H4 (cell line): ENCODE measurements at places on chromosomes 6 and 20. TPM values are rescaled to one million over a fixed set of nuclear protein-coding genes. Genes with fewer than 3 reads are reported as not detected.

DNA sequence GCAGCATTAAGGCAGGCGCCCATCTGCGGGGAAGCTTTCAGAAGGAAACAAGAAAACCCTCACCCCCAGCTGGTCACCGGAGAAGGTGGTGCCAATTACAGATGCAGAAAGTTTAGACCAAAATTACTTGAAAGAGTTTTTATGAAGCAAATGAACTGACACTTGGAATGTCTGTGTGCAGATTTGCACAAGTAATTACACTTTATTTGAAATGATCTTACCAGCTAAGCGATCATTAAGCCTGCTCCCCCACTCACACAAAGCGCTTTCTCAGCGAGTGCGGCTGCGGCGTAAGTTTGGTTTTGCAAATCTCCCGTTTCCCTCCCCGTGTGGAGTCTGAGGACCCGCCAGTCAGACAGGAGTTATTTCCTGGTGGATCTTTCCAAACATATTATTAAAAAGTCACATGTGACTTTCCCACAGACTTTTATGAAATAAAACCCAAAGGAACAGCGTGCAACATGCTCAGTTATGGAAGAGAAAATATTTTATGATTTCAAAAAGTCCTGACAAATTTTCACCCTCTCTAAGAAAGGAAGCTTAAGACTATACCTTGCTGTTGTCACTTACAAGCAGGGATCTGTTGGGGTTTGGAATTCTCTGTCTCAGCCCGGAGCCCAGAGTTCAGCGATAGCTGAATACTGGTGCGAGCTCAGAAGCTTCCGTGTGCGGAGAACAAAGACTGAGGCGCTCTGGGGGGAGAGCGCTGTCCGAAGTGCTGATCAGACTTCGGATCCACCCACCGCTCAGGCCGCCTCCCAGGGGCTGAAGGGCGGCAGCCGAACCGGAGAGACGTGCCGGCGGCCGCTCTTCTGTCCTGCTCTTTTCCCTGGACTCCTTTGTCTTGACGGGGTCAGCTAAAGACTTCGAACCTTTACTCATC lies 2.7 kb upstream of the MYT1 start:
- DNase-seq: no peak

Gene PMEPA1
- total RNA-seq: 10.0 and 14.4 TPM in 2 replicates

DNA sequence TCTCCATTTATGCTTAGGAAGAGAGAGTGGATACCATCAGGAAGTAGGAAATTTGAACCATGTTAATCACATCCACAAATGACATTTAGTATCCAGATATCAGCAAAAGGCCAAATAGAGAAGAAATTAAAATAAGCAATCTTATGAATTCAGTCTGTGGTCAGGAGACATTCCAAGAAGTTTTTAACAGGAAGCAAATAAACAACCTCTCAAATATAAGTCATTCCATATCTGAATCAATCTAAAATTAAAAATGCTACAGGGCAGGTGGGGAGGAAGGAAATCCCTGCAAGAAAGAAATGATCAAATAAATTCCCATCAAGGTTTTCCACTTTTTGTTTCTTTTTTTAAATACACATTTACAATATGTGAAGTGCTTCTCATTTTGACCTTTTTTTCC lies 520.6 kb downstream of the LMBRD1 start:
- DNase-seq: no peak

GRCh38 chr6:25173246-25173645 lies 105.9 kb upstream of the CARMIL1 start:
- DNase-seq: no peak

DNA sequence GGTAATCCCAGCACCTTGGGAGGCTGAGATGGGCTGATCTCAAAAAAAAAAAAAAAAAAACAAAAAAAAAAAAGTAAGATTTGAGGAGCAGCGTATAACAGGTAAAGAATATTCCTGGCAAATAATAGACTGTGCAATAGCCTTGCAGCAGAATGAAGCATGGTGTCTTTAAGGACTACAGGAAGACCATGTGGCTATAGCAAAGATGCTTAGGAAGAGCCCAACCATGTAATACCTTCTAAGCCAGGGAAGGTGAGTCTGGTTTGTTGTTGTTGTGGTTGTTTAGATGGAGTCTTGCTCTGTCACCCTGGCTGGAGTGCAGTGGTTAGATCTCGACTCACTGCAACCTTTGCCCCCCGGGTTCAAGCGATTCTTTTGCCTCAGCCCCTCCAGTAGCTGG lies 14.3 kb upstream of the RBM39 start:
- no peak for DNase-seq

Gene PKIG
- 73.8 and 77.3 TPM in 2 replicates for total RNA-seq

DNA sequence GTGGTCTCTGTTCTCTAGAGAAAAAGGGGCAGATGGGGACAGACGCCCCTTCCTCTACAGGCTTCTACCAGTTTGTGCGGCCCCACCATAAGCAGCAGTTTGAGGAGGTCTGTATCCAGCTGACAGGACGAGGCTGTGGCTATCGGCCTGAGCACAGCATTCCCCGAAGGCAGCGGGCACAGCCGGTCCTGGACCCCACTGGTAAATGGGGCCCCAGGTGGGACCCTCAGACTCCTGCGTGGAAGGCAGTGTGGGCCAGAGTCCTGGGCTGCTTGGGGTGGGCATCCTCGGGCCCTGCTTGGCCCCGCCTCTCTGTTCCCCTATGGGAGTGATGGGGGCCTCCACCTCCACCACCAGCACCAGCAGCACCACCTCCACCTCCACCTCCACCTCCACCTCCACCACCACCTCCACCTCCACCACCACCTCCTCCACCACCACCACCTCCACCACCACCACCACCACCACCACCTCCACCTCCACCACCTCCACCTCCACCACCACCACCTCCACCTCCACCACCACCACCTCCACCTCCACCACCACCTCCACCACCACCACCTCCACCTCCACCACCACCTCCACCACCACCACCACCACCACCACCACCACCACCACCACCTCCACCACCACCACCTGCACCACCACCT lies 3.2 kb upstream of the TNFRSF6B start:
- no peak for DNase-seq

- no peak for DNase-seq
Measured at GRCh38 chr6:11824986-11825385, 46.4 kb upstream of the ADTRP start.

DNA sequence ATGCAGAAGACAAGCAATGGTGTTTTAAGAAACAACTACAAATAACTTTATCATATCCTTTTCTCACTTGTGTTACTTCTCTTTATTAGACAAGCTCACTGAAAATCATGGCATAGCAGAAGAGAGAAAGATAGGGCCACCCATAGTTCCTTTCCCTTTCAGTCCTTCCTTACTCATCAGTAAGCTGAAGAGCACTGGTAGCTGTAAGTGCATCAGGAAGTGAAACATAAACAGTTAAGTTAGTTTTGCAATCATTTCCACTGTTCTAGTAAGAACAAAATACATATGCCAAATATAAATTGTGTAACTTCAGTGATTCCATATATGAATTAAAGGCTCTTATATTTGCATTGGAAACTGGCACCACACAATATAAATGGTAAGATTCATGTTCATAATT lies 220.1 kb downstream of the HACE1 start:
- peak; percentile 19 for DNase-seq

Gene NQO2
- total RNA-seq: 119 and 124 TPM in 2 replicates

Gene FOXP4
- total RNA-seq: 2.7 and 3.1 TPM in 2 replicates

Gene TTBK1
- not detected in 2 replicates for total RNA-seq

- DNase-seq: no peak
Measured at GRCh38 chr6:111464184-111464583, 18.8 kb downstream of the REV3L start.

Gene EBF4
- 4.1 and 4.8 TPM in 2 replicates for total RNA-seq

GRCh38 chr6:10381133-10381829 lies 33.6 kb downstream of the TFAP2A start:
- DNase-seq: no peak

DNA sequence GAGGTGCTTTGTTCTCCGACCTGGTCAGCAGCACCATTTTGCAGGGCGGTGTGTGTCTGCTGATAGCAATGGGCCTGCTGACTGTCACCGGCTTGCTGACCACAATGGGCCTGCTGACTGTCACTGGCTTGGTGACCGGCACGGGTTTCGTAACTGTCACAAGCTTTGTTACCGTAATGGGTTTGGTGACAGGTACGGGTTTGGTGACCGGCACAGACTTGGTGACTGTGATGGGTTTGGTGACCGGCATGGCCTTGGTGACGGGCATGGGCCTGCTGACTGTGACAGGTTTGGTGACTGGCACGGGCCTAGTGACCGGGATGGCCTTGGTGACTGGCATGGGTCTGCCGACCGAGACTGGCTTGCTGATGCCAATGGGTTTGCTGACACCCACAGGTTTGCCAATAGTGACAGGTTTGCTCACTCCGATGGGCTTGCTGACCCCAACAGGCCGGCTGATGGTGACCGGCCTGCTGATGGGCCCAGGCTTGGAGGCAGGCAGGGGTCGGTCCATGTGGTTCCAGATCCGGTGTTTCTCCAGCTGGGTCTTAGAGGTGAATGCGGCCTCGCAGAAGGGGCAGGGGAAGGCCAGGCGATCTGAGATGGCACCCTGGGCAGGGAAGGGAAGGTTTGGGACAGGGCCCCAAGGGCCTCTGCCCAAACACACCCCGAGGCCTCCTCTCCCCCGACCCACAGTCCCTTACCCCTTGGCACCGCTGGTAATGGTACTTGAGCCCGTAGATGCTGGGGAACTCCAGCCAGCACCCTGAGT lies 3.4 kb downstream of the ZNF512B start:
- no peak for DNase-seq

DNA sequence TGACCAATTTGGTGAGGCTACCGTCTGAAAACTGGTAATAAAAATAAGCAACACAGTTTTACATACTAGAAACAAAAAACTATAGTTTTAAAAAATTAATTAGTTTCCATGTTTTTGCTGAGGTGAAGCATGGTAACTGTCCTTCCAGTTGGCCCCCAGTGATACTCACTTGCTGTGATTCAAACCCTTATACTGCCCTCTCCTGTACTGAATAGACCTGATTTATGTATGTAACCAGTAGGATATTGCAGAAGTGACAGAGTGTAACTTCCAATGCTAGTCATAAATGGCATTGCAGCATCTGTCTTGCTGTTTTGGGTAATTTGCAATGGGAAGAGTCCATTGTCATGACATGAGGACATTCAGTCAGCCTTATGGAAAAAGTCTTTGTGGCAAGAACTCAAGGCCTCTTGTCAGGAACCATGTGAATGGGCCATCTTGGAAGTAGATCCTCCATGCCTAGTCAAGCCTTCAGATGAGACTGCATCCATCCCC lies 8.9 kb upstream of the CHD6 start:
- no peak for DNase-seq

Gene TMEM170B
- total RNA-seq: 0.95 and 1.3 TPM in 2 replicates

Gene CENPQ
- total RNA-seq: 16.1 and 22.8 TPM in 2 replicates

DNA sequence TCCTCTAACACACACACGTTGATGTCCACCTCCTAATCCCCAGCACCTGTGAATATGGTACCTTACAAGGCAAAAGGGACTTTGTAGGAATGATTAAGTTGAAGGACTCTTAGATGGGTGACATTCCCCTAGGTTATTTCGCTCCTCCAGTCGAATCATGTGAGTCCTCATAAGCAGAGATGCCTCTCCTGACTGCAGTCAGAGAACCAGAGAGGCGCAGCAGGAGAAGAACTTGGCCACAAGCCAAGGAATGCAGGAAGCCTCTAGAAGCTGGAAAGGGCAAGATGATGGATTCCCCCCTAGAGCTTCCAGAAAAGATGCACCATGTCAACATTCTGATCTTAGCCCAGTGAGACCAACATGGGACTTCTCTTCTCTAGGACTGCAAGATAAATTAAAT lies 133.1 kb upstream of the PTPRT start:
- no peak for DNase-seq

Gene SRSF12
- not detected in 2 replicates for total RNA-seq

DNA sequence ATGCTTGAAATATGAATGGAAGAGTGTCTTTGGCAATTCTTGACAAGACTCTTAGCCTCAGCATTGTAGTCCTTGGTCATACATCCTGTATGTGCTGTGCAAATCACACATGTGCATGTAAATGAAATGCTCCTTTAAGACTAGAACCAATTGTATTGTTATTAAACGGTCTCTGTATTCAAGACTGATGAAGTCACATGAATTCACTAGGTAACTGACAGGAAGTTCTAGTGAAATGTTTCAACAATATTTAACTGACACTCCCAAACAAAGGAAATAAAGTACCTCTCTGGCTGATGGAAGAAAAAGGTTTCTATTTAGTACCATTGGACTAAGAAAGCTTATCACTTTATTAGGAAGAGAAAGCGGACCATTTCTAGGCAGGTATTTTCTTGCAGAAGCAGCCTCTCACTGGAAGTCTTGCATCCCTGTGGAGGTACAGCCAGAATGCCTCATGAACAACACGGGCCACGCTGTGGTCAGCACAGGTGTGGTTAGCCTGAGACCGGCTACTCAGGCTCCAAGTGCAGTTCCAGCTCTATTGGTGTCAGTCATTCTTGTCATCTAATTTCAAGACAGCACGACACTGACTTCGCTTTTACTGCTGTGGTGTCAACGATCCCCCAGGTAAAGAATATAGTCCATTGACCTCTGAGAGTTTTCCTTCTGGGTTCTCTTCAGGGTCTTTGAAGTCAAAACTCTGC lies 17.3 kb downstream of the PPP1R3G start:
- no peak for DNase-seq

DNA sequence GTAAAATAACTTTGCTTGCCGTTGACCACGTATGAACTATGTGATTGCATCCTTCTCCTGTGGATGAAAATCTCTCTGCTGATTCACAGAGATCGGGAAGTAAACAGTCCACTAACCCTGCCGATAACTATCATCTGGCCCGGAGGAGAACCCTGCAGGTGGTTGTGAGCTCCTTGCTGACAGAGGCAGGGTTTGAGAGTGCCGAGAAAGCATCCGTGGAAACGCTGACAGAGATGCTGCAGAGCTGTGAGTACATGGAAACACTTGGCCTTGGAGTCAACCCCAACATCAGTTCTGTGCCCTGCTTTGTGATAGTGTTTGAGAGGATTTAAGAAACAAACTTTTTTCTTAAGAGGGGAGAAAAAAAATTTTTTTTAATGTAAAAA lies 937 bp downstream of the TAF8 start:
- no peak for DNase-seq

DNA sequence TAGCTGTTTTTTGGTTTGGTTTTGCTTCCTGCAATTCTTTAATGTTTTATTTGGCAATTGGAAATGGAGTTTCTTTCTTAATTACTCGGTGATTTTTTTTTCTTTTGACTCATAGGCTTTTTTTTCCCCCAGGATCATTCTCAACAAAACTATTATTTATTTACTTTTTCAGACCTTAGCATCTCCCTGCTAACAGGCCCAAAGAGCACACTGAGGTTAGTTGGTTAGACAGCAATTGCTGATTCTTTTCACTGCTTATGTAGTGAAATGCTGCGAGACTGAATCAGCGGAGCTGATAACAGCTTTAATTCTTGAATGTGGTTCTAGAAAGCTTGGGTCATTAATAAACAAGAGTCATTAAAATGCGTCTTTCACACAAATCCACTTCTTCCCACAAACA lies 79.1 kb upstream of the ZFP64 start:
- DNase-seq: peak; percentile 43

Gene APOBEC2
- not detected in 2 replicates for total RNA-seq

Gene CST1
- total RNA-seq: 0.15 TPM in 1 of 2 replicates, not detected in the other
